ENCODE measurements at places on chromosomes 7 and 10. TPM values are rescaled to one million over a fixed set of nuclear protein-coding genes. Genes with fewer than 3 reads are reported as not detected.

Gene GNAT3
- total RNA-seq: not detected

Gene CYP2E1
- 2.6 TPM for total RNA-seq

Gene SEMA3E
- 2.5 TPM for total RNA-seq

Gene TUBB8
- total RNA-seq: 2.4 TPM

Gene SFTPA1
- 4.4 TPM for total RNA-seq

Gene GSTK1
- 37.7 TPM for total RNA-seq

Gene CYP3A5
- total RNA-seq: 0.39 TPM

Gene MAGI2
- 29.2 TPM for total RNA-seq

All from WTC11 (cell line).